ENCODE measurements at places on chromosomes 12 and 14.

GRCh38 chr14:60344751-60345150, 95.7 kb downstream of the PPM1A start:
- DNase-seq = no peak

DNA sequence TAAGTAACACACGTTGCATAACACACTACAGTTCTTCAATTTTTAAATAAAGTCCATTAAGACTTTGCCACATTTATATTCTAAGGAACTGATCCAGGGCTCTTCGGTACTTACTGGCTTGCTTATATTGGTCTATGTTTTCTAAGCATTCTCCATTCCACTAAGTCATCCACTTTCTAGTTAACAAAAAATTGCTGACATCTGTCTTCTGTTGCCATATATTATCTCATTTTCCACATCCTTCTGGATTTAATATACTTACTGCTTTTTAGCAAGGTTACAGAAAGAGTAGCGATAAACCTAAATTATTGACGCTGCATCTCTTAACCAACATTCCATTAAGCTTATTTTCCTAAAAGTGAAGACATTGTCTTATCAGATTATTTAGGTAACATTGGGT, 238.4 kb upstream of the LRIG3 start:
- no peak for DNase-seq

- no peak for DNase-seq
Measured at GRCh38 chr12:49783917-49784676, 42.7 kb downstream of the TMBIM6 start.

DNA sequence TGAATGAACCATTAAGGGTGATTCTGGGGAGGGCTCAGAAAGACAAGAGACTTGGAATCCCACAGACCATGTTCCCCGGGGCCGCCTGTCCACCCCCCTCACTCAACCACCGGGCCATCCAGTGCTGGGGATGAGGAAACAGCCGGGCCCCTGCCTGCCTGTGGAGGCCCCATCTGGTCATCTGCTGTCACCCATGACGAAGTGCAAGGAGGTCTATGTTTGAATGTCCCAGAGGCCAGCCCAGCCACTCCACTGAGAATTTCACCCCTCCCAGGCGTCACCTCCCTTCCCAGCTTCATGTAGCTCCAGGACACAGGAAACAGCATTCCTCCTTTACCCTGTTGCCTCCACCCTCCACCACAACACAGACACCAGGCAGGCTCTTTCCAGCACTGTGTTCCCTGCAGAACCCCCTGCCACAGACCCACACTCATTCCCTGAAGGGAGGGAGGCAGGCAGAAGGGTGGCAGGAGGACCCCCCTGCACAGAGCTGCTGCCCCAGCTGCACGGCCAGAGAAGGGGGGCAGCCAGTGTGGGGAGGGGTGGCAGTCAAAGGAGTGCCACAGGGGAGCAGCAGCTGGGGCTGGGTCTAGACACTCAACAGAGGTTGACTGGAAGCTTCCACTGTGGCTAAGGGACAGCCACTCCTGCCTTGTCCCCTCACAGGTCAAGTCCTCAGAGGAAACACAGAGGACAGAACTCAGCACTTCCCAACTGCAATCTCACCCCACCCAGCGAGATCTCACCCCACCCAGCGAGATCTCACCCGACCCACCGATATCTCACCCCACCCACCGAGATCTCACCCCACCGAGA, 50.3 kb upstream of the PPP2R5C start:
- DNase-seq = no peak
